ENCODE measurements at places on chromosomes 1 and 21.

DNA sequence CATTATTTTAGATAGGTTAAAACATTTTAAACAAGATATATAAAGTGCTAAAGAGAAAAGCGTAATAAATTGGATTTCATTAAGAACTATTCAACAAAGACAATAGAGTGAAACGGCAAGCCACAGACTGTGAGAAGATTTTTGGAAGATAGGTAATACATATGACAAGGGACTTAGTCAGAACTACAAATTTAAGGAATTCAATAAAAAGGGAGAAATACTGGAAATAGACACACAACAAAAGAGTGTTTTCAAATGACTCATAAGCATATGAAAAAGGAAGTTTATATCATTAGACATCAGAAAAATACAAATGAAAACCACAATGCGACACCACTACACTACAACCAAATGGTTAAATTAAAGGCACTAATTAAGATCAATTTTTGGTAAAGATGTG, 90.5 kb downstream of the GDAP2 start:
- no peak for DNase-seq

DNA sequence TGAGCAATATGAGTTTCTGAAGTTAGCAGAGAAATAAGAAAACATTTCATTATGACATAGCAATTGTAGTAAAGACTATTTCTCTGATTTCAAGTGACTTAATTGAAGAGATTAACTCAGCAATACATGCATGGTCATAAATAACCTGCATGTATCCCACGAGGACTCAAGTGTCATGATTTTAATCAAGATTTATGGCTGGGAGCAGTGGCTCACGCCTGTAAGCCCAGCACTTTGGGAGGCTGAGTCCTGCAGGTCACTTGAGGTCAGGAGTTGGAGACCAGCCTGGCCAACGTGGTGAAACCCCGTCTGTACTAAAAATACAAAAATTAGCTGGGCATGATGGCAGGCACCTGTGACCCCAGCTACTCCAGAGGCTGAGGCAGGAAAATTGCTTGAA, 311.9 kb upstream of the PLD5 start:
- DNase-seq: no peak

GRCh38 chr21:18493422-18493821, 89.8 kb upstream of the TMPRSS15 start:
- DNase-seq: no peak

DNA sequence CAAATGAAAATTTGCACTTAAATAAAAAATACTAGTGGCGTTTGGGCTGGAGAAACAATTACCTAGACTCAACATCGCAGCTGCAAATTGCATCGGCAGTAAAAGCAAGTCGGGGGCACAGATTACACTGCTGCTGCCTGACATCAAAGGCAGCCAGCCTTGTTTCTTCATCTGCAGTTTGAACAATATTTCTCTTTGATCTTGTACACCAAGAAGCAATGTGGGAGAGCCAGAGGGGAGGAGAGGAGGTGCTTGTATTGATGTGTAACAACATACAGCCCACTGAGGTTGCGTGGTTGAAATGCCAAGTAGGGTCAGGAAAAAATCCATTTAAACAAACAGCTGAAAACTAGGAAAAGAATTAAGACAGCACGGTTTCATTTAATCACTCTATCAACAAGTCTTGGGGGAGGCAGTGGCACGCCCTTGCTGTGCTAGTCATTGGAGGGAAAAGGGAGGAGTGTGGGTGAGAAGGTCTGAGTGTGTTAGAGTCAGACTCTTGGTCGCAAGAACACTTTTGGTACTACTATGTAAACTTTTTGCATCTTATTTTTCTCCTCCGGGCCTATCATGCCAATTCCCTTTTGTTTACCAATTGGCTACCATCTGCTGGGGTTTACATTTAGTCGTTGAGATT, 456.5 kb downstream of the OMA1 start:
- no peak for DNase-seq

DNA sequence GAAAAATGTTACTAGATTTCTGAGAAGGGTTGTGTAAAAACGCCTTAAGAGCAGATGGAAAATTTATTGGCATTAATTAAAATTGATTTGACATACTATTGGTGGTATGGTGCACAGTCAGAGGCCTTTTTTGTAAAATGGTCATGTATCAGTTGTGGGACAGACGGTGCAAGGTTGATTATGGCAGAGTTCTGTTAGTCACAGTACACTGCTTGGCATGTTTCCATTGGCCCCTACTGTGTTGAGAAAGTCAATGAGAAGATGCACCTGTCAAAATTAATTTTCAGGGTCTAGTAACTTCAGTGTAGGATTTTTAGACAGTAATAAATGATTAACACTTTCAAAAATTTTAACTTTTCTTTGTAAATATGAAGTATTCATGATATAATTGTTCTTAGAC, 4.4 kb downstream of the B3GALT2 start:
- DNase-seq: peak; percentile 92

GRCh38 chr1:223323491-223324484, 40.2 kb downstream of the SUSD4 start:
- DNase-seq: no peak

DNA sequence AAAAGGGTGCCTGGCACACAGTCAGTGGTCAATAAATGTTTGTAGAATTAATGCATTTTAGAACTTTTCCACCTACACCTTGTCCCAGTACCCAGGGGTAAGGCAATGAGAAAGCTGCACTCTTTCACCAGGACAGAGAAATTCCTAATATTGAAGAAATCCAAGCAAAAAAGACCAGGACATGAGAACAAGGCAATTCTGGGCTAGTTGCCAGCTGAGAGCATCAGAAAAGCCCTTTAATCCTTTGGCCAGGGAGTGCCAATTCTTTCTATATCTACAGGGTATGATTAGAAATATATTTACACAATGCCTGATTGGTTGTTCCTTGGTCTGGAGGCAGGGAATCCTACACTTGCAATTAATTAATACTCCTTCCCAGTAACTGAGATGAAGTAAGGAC, 492.4 kb upstream of the NFIA start:
- DNase-seq: no peak

GRCh38 chr1:9960011-9960410, 16.7 kb downstream of the NMNAT1 start:
- DNase-seq: no peak

GRCh38 chr1:9990944-9991343, 6.1 kb upstream of the RBP7 start:
- DNase-seq: no peak

DNA sequence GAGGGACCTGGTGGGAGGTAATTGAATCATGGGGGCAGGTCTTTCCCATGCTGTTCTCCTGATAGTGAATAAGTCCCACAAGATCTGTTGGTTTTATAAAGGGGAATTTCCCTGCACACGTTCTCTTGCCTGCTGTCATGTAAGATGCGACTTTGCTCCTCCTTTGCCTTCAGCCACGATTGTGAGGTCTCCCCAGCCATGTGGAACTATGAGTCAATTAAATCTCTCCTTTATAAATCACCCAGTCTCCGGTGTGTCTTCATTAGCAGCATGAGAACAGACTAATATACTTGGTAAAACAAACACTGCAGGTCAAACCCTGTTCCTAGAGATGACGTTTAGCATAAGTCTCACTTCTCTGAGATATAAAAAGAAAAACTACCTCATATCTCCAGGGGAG, 148.3 kb downstream of the MATN1 start:
- no peak for DNase-seq

DNA sequence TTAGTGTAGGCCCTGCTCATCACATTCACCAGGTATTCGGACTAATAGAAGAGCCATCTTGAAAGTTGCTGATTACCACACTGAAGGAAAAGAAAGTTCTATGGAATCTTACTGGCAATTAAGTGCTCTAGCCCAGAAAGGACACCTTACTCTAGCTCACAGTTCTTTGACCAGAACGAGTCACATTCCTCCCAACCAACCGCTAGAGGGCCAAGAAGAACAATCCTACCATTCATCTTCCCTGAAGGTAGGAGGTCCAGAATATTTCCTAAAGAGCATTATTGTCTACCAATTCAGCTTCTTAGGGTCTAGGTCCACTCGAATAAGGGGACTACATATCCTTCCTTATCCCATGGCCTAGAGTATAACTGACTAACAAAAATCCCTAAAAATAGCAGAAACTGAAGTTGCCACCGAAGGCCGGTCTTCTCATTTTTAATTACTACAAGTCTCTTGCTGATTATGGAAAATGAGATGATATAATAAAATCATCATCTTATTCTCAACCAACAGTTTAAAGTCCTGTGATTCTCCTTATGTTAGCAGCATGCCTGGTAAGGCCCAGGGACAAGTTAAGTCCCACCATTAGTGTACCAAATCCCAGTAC, 2.7 kb upstream of the FMO1 start:
- peak; percentile 46 for DNase-seq

DNA sequence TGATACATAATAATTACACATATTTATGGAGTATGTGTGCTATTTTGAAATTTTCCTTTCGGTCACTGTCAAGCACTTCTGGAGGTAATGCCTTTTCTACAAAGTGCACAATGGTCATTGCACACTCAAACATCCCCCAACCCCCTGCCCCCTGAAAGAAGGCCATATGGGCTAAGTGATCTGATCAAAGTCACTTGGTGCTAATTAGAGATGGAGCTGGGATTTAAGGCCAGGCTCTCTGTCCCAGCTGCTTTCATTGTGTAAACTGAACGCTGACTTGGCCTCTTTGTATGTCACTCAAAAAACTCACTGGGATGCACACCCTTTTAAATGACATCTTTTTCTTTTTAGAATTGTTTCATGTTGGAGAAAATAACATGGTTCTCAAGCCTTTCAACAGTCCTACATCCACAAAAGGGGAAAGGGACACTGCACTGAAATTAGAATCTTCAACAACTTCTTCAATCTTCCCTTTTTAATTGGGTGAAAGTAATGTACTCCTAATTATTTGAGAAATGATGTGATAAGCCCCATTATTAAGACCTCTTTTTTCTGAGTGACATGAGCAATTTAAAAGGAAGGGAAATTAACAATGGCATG, 149.2 kb downstream of the ST6GALNAC5 start:
- no peak for DNase-seq

- peak; percentile 26 for DNase-seq
These were observed 237.0 kb downstream of the GPATCH2 start for GRCh38 chr1:217393896-217394295.

- DNase-seq: no peak
These were observed 184.2 kb downstream of the MATN1 start for GRCh38 chr1:30538993-30539867.

DNA sequence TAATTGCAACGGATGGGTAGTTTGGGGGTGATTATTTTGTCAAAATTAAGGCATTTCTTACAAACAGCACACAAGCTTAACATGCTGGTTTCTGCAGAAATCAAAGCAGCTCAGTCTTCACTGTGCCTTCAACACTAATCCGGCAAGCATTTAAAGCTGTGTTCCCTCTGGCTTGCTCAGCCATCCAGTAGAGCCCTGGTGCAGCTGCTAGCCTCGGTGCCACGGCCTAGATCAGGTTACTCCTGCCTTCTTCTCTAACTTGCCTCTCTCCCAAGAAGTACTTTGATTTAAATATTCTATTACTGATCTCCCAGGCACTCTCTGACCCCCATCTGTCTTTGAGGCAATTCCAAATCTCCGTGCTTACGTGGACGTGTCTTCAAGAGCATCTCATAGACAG, 85.6 kb downstream of the GREM2 start:
- no peak for DNase-seq

DNA sequence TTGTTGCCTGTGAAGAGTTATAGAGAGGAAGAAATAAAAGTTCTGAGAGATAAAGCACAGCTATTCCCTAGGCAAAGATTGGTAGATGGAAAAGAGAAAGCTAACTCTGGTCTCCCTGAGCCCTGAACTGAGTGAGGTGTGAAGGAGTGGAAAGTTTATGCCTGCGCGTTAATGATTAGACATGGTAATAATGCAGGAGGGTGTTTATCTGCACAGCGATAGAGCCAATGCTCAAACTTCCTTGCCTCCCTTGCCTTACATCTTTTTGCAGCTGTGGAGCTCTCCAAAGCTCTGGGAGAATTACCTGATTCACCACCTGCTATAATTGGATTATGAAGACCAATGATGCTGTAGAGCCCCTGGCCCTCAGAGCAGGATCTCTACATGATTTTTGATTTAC, 32.8 kb upstream of the CHRM3 start:
- no peak for DNase-seq

DNA sequence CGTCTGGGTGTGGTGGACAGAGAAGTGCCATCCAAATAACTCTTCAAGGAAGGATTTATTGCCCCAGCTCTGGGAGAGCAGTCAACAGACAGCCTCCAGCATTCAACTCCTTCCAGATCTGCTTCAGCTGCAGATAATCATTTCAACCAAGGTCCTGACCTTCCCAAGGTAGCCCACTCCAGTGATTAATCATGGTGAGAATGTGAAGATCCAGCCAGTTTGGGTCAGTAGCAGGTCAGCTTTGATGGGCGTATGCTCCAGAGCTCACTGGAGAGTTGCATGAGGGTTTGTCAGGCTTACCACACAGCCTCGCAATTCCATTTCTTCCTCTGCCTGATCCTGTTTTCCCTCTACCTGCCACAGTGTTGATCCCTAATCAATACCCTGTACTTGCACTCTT, 214.5 kb upstream of the ZRANB2 start:
- no peak for DNase-seq

DNA sequence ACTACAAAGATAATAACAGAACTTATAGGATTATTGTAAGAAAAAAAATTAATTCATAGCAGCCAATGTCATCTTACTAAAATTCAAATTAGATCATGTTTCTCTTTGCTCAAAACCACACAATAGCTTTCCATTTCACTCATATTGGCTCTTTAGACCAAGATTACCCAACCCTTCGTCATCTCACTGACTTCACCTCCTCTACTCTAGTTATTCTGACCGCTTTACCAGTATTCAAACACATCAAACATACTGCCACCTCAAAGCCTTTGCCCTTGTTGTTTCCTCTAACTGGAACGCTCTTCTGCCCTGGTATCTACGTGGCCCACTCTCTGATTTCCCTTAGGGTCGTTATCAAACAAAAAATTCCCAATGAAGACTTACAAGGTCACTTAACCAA, 1.7 kb downstream of the ANGPTL3 start:
- DNase-seq: no peak

- DNase-seq: no peak
These were observed 74.8 kb downstream of the WDR3 start for GRCh38 chr1:118004312-118004711.

DNA sequence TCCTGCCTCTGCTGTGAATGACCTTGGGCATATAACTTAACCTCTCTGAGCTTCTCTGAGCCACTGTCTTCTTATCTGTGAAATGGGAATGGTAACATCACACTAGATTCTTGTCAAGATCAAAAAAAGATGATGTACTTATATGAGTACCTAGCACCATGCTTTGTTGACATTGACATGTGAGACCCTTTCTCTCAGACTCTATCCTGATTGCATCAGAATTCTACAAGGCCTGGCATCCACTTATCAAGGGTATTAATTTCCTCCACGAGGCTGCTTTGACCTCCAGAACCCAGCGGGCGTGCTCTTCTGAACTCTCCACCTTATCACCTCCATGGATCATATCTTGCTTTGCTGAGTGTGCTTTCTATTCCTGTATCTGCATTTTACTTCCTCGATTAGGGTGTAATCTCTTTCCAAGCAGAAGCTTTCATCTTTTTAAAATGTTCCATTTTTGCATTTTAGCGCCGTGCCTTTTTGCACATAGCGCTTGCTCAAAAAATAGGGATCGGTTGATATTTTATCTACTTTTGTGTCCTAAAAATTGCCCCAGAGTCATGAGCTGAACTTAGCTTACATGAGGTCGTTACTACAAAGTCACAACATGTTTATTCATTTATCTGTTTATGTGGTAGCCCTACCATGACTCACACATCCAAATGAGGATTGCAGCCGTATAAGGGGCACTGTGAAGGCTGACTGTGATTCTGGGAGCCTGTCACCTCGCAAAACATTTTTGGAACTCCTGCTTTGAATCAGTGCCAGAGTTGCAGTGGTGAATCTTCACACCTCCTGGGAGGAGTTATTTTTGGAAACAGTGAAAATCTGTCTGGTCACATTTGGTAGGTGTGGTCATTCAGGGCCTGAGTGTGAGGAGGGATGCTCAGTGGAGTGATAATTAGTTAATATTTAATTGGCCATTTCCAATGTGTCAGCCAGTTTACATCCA, 63.2 kb downstream of the IER5 start:
- DNase-seq: peak; percentile 64

All from G401 (cell line).